ENCODE measurements at places on chromosomes 1 and 21. TPM values are rescaled to one million over a fixed set of nuclear protein-coding genes. Genes with fewer than 3 reads are reported as not detected.

DNA sequence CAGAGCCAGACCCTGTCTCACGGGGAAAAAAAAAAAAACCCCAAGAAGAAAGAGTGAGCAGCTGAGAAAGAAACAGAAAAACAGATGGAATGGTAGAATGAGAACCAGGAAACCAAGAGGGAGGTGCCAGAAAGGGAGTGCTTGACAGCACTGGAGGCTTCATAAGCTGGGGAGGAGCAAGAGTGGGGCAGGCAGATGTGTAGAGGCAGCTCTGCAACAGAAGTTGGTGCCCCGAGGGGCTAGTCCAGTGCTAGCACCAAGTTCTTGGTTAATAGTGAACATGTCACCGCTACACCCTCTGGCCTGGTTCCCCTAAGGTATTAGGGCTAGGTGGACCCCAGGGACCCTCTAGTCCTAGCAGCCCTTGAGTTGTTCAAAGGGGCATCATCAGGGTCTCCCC, 98.0 kb downstream of the TGFBR3 start:
- no peak overlapping the region for H3K27ac ChIP-seq
- no peak overlapping the region for H3K4me3 ChIP-seq
- H3K36me3 ChIP-seq = no peaks in the 10 kb centered on the region
- DNase-seq = no peak
- H3K27me3 ChIP-seq = no peaks in the 10 kb centered on the region

The SLC25A34 gene
- 1.4 TPM for total RNA-seq

DNA sequence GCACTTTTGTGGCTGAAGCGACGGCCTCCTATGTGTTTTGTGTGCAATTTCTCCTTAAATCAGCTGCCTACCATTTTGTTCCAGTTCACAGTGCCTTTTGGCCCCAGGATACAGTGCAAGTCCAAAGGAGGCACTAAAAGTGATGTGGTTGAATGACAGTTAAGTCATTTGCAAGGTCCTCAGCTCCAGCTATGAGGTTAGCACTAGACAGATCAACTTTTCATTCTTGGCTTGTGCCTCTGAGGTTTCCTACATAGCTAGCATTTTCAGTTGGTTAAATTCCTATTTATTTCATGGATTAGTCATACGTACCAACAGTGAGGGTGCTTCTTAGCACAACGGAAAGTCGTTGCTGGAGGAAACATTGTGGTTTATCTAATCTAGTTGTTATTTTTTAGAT, 59.3 kb upstream of the NTPCR start:
- no peak overlapping the region for H3K4me3 ChIP-seq
- H3K27ac ChIP-seq = no peak overlapping the region
- H3K27me3 ChIP-seq = no peaks in the 10 kb centered on the region
- no peaks in the 10 kb centered on the region for H3K36me3 ChIP-seq

DNA sequence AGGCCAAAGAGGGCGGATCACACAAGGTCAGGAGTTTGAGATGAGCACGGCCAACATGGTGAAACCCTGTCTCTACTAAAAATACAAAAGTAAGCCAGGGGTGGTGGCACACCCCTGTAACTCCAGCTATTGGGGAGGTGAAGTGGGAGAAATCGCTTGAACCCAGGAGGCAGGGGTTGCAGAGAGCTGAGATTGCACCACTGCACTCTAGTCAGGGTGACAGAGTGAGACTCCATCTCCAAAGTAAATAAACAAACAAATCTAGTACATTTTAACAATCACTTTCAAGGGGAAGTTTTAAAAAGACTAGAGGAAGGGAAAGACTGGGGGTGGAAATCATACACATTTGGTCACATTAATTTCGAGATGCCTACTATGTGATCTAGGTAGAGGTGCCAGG, 6.8 kb downstream of the TFB2M start:
- H3K27ac ChIP-seq = no peak overlapping the region
- DNase-seq = no peak
- no peaks in the 10 kb centered on the region for H3K27me3 ChIP-seq
- H3K4me3 ChIP-seq = no peak overlapping the region
- no peaks in the 10 kb centered on the region for H3K4me1 ChIP-seq

GRCh38 chr1:33970148-33970825, 106.4 kb downstream of the HMGB4 start:
- H3K4me3 ChIP-seq = no peak overlapping the region
- H3K4me1 ChIP-seq = peaks cover 6% of the 10 kb centered on the region
- H3K36me3 ChIP-seq = no peaks in the 10 kb centered on the region
- no peak for DNase-seq
- no peaks in the 10 kb centered on the region for H3K27me3 ChIP-seq
- H3K27ac ChIP-seq = no peak overlapping the region

DNA sequence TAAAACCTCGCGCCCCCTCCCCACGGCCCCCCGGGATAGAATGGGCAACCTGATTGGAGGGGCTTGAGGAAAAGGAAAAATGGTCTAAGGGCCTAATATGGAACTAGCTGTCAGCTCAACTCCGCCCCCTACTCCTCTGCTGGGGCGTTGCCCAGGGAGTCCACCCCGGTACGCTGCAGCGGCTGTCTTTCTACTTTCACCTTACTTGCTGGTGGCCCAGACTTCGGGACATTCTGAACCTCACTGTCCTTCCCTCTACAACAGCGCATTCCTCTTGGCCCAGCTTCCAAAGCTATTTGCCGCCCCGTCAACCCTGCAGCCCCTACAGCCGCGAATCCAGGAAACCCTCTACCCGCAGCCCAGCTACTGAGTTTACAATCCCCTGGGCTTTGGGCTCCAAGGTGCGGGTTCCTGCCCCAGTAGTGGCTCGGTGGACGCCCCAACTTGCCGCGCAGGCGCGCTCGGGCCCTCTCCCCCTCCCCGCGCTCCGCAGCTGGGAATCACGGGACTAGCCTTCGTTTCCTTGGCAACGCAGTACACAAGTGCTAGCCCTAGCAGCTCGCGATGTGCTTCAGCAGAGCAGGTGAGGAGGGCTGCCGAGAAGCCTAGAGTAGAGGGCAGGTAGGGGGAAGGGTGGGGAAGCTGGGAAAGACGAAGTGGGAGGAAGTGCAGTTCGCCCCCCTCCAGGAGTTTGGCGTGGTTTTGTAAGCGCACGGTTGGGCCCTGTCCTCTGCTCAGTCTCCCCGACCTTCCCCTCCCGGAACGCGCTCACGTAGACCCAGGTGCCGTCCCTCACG, 55.6 kb downstream of the CHIA start:
- H3K27me3 ChIP-seq = no peaks in the 10 kb centered on the region
- no peaks in the 10 kb centered on the region for H3K36me3 ChIP-seq
- H3K4me1 ChIP-seq = no peaks in the 10 kb centered on the region

DNA sequence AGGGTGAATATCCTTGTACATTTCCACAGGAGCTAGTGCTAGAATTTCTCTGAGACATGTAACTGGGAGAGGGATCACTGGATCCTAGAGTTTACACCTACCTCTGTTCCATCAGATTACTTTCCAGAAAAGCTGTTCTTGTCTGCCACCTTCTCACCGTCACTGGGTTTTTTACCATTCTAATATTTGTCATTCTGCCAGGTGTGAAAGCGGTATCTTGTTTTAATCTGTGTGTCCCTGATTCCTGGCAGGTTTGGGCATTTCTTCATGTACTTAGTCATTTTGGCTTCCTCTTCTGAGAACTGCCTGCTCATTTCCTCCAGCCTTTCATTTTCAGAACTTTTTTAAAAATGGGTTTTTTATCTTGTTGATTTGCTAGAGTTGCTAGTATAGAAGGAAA, 5.1 kb downstream of the PMF1 start:
- H3K4me3 ChIP-seq = no peak overlapping the region
- DNase-seq = peak; percentile 44
- peaks cover 4% of the 10 kb centered on the region for H3K36me3 ChIP-seq
- peak overlapping the region; percentile 18 for H3K27ac ChIP-seq
- H3K27me3 ChIP-seq = no peaks in the 10 kb centered on the region

GRCh38 chr1:59150577-59151386, 146.1 kb upstream of the FGGY start:
- DNase-seq = no peak
- no peak overlapping the region for H3K4me3 ChIP-seq
- peak overlapping the region; percentile 28 for H3K27ac ChIP-seq
- no peaks in the 10 kb centered on the region for H3K27me3 ChIP-seq

All from prostate gland (tissue), 2 donors.